ENCODE measurements at places on chromosomes 3 and 15.

DNA sequence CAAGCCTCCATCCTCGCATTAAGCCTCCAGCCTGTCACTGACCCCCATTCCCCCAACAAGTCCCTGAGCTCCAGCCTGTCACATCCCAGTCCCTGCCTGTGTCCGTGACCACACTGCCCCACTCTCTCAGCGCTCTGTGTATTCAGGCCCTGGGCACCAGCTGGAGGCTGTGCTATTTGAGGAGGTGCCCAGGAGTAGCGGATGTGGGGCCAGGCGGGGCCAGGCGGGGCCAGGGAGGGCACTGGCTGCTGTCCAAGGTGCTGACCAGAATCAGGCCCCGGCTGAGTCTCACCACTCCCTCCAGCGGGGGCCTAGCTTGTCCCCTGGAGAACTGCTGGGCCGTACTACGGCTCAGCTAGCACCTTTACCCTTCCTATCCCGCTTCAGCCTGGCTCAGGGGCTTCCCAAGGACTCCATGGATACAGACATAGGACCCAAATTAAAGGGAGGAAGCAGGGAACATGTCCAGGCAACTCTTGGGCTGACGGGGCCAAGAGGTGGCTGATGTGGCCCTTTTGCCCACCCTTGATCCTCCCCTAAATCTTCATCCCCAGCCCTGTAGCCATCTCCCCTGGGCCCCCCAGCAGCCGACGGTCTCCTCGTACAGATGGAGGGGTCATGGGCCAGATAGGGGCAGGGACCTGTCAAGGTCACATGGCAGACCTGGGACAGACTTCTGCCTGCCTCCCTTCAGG is 1.1 kb downstream of the HHATL start:
- peak; percentile 14 for DNase-seq

DNA sequence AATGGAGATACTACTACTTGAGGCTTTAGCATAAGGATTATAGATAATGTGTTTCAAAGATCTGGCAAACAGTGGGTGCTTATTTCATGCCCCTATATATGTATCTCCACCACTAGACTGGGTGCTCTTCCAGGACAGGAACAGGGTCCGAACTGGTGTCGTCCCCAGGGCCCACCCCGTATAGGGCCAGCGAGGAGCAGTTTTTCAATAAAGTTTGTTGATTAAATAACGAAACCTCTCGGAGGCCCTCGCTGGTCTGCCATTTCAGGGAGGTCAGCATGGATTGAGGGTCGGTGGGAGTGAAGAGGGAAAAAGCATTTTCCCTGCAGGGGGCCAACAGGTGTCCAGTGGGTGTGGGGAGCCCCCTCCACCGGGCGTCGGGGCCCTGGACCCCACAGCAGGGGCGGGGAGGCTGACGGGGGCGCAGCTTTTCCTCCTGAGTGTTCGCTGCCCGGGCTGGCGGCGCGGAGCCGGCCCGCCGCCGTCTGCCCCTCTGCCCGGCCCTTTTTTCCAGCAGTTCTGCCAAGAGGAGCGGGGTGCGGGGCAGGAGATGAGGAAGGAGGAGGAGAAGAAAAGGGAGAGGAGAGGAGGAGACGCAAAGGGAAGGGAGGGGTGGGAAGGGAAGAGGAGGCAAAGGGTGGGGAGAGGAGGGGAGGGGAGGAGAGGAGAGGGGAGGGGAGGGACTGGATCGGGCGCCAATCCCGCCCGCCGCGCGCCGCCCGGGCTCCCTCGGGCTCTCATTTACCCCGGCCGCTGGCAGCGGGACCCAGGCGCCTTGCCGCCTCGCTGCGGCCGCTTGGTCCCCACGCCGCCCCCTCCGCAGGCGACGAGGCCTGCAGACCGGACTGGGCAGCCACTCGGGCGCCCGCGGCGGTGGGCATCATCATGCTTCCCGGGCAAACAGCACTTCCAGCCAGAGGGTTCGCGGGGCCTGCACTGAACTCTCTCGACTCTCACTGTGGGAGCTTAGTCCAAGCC is 66.3 kb downstream of the ISG20 start:
- no peak for DNase-seq

DNA sequence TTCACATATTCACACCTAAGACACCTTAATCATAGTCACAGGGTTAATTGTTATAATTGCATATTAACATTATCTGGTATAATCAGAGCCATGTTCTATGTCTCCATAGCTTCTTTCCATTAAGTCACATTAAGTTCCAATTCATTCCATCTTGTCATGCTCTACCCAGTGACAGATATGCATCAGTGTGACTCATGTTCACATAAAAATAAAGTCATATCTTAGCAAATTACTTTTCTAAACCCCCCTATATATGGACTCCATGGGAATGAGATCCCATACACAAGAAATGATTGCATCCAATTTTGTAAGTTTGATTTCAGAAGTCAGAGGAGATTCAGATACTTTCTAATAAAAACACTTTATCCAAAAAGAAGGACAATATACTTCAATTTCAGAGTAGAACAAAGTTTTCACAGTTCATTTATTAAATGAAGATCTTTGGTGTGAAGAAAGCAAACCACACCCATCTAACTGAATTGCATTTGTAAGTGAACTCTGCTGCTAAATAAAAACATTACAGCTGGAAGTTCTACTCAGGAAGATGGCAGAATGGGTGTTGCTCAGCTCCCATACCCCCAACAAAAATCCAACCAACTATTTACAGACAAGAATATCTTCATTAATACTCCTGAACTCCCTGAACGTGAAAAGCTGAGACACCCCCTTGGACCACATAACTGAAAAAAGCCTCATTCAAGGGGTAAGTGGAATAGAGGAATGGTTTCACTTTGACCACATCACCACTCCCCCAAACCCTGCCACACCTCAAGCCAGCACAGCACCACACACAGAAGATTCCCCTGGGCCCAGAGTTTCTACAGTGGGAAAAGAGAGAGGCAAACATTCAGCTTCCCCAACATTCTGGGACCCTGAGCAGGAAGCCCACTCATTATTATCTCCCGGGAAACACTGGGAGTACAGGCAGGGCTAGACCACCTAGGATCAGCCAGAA is 27.6 kb downstream of the THBS1 start:
- DNase-seq: no peak

DNA sequence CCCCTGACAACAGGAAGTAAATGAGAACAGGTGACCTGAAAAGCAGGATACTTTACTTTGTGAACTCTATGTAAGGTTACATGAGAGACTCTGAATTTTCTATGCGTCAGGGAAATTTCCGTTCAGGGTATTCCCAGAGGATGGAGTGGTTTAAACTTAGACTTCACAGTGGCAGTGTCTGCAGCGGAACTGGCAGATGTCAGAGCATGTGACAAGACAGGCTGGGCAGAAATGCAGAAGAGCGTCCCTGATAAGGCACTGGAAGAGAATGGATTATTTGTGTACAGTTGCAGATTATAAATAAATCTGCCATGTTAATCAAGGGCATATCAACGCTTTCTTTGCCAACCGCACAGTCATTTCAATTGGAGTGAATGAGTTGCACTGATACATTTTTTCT is 598.4 kb upstream of the ZNF717 start:
- no peak for DNase-seq

GRCh38 chr3:98026425-98027084 is 8.6 kb downstream of the GABRR3 start:
- no peak for DNase-seq

GRCh38 chr3:152550284-152550683 is 281.6 kb downstream of the MBNL1 start:
- DNase-seq: no peak

GRCh38 chr15:56736881-56737707 is 3.8 kb upstream of the ZNF280D start:
- DNase-seq: no peak

DNA sequence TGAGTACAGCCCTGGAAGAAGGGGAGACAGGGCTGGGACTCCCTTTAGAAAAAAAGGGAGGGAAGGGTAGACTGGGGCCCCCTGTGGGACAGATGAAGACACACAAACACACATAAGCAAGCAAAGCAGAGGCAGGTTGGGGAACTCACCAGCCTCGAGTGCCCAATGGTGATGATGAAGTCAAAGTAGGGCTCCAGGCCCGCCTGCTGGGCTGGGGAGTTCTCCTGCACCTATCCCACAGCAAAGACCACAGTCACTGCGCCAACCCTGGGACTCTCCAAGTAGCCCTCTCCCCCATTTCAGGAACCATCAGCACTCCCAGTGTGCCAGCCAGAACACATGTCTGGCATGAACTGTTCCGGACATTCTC is 4.1 kb downstream of the GORASP1 start:
- DNase-seq: no peak

GRCh38 chr15:82699726-82700125 is 9.9 kb downstream of the AP3B2 start:
- no peak for DNase-seq

- DNase-seq: no peak
Measured at GRCh38 chr3:20394243-20394642, 208.2 kb upstream of the SGO1 start.
